ENCODE measurements at places on chromosomes 1 and 21. TPM values are rescaled to one million over a fixed set of nuclear protein-coding genes. Genes with fewer than 3 reads are reported as not detected.

PTPRF gene
- total RNA-seq: 266 TPM

SPRR2F gene
- total RNA-seq: not detected

STIL gene
- 3.9 TPM for total RNA-seq

FNDC5 gene
- total RNA-seq: 0.27 TPM
